ENCODE measurements at places on chromosomes 6 and 20. TPM values are rescaled to one million over a fixed set of nuclear protein-coding genes. Genes with fewer than 3 reads are reported as not detected.

The EPHA7 gene
- polyA plus RNA-seq: 0.08 TPM

The ATF6B gene
- polyA plus RNA-seq: 74.5 TPM

The PRICKLE4 gene
- 4.1 TPM for polyA plus RNA-seq

GRCh38 chr6:127590344-127590743 lies 13.4 kb downstream of the C6orf58 start:
- no peak for DNase-seq

DNA sequence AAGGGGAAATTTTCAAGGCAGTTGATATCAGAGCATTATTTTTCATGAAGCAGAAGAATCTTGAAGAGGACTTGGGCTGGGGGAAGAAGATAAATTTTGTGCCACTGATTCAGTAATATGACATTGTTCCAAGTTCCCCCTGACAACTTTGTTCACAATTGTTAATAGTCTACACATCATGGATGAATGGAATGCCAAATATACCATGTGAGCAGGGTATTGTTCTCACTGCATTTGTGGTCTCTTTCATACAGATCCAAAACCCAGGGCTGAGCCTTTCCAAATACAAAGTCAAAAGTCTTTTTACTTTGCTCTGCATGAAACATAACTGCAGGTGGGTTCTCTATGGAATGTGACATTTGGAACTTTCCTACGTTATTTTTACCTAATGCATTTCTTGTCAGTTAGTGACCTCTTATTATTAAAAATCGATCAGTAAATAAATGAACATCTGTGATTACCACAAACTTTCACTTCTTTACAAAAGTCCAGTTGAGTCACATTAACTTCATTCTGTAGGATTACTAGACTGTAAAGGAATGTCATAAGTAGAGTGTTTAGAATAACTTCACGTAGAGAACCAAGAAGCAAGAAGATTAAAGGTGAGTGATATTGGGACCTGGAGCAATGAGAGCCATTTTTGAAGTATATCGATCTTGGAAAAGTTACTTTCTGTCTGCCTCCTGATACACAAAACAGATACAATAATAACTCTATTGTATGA lies 100.9 kb downstream of the RCAN2 start:
- DNase-seq: no peak

- no peak for DNase-seq
These were observed 47.3 kb downstream of the LY86 start for GRCh38 chr6:6635869-6636268.

GRCh38 chr6:75116946-75117345 lies 88.9 kb downstream of the COL12A1 start:
- DNase-seq: no peak

- DNase-seq: peak; percentile 81
These were observed 2.3 kb downstream of the PEDS1 start for GRCh38 chr20:50151034-50151743.

- no peak for DNase-seq
These were observed 152.4 kb upstream of the COL21A1 start for GRCh38 chr6:56399672-56400263.

DNA sequence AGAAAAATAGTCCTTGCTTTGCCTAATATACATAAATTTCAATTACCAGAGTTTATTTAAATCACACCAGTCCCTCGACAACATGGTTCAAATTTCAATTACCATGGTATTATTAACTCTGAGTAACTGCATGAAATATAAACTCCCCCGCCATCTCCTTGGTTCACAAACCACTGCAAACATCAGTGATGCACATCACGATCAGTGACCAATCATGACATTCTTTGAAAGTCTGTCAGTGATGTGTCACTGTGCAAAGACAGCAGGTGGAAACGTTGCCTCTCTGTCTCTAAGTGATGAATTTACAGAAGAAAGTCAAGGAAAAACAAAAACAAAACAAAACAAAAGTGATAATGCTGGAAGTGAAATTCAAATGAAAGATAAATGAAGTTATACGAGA lies 86.7 kb downstream of the TASP1 start:
- DNase-seq: no peak

DNA sequence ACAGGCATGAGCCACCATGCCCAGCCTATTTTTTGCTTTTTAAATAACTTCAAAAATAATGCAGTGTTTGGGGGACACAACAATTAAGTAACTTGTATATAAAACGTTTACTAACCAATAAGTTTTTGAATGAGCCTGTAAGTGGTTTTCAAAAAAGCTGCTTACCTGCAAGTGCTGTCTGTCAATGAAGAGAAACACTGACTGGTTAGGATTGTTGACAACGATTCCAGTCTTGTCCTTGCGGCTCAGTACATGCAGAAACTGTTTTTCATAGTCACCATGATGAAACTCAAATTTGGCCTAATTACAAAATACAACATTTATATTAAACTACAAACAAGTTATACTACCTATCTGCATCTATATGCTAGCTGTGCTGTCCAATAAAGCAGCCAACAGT lies 10.3 kb downstream of the C6orf62 start:
- DNase-seq: no peak
